ENCODE measurements at places on chromosomes 1 and 21.

- DNase-seq = peak; percentile 87
Observed at GRCh38 chr1:1630965-1631781, 800 bp upstream of the MMP23B start.

DNA sequence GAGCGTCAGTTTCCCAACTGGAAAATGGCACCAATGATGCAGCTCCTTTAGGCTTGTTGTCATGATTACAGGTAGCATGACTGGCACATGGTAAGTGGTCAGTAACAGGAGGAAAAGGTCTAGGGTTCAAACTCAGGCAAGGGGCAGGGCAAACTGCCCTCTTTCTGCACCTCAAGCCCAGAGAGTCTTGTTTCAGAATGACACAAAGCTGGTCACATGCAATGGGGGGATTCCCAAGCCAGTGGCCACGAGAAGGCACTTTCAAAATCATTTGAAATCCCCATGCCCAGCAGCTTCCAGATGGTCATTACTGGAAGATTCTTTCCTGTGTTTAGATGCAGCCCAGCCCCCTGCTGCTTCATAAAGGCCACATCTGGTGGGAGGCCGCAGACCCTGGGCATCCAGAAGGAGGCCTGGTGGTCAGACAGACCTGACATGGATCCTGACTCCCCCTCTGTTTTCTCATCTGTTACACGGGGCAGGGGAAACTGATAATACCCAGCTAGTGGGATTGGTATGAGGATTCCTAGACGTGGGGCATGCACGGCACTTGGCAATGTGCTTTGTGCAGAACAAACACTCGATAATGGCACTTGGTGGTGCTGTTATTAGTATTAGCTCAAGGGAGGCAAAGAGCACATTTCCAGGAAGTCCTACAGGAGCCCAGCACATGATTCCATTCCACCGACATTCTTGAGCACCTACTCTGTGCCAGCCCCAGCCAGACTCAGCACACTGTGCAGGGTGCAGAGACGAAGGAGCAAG, 6.9 kb upstream of the PLA2G2D start:
- DNase-seq = no peak

DNA sequence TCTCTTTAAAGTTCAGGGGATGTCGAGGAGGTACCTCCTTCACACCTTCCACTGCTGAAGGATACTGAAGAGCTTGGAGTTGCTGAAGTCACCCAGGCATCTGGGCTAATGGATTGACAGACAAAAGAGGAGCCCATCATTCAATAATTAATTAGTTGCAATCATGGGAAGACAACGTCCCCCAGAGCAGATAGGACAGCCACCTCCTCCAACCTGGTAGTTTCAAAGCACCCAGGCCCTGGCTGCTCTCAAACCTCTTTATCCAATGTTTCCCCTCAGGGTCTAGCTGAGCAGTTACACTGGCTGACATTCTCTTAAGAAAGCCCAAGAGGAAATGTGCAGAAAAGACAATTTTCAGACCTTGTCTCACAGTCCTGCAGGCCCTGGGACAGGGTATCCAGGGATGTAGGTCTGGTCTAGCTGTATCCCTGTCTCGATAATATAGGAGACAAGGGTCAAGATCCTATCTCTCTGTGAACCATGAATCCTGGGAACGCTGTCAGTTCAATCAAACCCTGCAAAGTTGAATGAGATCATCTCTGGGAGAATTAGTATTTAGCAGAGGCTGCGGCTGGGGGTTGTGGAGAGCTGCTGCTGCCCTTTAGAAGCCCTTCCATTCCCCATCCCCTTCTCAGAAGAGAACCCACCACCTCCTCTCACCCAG, 1.1 kb downstream of the TSPAN2 start:
- no peak for DNase-seq

- DNase-seq = no peak
Observed at GRCh38 chr1:201276891-201277290, 6.4 kb upstream of the PKP1 start.

DNA sequence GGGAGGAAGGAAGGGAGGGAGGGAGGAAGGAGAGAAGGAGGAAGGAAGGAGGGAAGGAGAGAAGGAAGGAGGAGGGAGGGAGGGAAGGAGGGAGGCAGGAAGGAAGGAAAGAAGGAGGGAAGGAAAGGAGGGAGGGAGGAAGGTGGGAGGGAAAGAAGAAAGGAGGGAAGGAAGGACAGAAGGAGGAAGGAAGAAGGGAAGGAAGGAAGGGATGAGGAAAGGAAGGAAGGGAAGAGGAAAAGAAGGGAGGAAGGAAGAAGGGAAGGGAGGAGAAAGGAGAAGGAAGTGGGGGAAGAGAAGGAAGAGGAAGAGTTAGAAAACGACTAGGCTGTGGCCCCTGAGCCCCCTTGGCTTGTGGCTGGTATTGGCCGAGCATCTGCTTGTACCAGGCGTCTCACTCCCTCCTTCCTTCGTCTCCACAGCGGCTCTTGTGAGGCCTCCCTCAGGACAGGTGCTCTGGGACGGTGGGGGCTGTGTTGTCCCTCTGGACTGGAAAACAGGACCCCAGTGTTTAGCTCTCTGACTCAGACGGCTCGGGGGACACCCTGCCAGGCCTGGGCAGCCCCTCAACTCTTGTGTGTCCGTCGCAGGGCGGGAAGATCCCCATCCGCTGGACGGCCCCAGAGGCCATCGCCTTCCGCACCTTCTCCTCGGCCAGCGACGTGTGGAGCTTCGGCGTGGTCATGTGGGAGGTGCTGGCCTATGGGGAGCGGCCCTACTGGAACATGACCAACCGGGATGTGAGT, 36.2 kb upstream of the C1QA start:
- no peak for DNase-seq

GRCh38 chr1:60224523-60224922, 151.0 kb upstream of the C1orf87 start:
- DNase-seq = no peak

DNA sequence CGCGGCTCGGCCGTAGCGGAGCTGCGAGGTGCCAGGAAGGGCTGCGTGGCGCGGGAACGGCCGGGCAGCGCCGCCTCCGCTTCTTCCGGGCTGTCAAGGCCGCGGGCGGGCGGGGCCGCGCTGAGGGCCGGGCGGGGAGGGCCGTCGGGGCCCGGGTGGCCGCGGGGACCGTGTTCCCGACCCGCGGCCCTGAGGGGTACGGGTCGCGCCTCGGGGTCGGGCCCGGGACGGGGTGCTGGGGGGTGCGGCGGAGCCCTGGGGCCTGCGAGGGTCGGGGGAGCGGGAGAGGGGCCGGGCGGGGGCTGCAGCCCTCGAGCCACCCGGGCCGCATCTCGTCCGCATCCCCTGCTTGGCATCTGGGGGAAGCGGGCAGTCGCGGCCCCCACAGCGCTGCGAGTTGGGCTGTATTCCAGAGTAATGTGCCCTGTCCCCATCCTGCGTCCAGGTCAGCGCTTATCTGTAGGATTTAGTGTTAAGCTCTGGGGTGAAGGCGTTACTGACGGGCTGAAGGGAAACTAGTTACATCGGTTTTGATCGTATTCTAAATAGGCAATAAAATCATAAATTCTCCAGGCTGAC, 379 bp downstream of the RER1 start:
- no peak for DNase-seq

GRCh38 chr1:154860156-154860870, 9.8 kb downstream of the KCNN3 start:
- no peak for DNase-seq

GRCh38 chr1:190373705-190374336, 103.8 kb downstream of the BRINP3 start:
- no peak for DNase-seq

DNA sequence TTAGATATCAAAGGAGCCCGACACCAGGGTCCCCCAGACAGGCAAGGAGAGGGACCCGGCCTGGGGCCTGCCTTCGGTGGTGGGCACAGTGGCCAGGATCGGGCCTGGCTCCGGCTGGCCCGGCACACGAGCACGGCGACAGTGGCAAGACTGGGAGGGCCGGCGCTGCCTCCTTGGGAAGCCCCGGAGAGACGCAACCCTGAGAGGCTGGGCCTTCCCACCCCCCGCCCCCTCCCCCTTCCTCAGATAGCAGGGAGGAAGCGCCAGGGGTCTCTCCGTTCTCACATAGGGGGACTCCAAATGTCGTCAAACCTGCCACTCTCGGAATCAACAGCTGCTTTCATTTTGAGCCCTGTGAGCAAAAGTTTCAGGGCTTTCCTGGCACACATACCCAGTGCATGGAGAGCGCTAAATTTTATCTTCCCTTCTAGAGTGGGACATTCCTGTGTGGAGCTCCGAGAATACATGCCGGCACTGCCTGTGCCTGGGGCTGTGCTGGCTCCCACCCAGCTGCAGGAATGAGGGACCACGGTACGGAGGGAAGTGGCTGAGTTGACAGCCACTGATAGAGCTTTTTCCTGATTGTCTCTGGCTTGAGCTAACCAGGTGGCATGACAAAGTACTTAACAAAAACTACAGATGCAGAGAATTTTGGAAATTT, 62.4 kb downstream of the CD247 start:
- peak; percentile 70 for DNase-seq

DNA sequence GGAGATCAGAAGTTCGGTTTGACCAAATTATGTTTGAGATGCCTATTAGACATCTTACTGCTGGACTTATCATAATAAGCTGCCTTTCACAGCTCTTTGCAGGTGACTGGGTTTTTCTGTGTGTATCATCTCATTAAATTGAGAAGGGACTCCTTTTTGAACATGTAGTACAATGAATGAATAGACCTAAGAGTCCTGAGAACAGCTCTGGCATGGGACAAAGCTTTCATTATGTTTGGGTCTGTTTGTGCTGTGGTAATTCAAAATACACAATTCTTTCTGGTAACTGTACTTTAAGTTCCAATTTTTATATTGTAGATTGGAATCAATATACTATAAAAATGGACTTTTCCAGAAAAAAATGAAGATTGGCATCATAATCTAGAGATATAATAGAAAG, 312.3 kb downstream of the TM2D1 start:
- DNase-seq = no peak

DNA sequence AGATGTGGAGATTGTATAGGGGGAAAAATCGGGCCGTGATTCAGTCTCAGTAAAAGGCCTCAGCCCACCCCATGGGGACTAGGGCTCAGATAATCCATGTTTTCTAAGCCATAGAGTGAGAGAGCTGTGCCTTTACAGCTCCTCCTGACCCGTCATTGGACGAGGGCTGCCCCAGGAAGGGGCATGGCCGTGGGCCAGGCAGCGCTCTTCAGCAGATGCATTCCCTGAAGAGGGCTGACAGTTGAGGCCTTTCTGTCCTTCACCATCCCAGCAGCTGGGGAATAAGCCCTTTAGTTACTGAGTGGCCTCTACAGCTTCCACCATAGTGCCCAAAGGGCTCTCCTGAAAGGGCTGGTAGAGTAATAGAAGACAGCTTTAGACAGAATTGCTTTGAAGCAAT, 57.2 kb downstream of the ST3GAL3 start:
- no peak for DNase-seq

GRCh38 chr1:17028662-17029188, 17.0 kb upstream of the ATP13A2 start:
- DNase-seq = no peak

DNA sequence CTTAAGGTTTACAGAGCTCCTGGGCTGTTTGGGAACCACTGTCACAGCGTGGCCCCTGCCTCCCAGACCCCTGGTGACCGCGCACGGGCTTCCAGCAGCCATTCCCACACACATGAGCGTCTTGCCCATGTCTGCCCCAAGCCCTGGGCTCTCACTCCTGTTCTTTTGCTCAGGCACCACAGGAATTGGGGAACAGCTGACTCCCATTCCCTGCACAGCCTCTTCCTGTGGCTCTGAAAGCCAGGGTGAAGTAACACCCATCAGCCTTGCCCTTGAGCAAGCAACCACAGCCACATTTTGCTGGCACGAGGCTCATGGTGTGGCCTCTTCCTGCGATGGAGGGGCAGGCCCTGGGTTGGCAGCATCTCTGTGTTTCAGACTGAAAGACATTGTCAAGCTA, 14.3 kb upstream of the GPR157 start:
- peak; percentile 57 for DNase-seq

DNA sequence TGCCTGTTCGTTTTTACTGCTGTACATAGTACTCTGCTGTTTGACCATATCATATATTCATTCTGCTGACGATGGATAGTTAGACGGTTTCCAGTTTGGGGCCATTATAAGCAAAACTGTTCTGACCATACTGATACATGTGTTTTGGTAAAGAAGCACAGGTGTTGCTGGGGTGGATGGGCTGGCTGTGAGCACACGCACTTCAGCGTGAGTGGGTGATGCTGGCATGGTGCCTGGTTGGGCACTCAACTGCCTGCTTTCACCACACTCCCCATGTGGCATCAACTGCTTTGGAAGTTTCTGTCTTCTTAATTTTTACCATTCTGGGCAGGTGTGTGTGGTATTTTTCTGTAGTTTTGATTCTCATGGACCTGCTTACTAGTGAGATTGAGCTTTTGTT, 37.3 kb downstream of the ADARB1 start:
- no peak for DNase-seq

GRCh38 chr1:152461544-152461943, 47.5 kb upstream of the CRNN start:
- DNase-seq = no peak

- DNase-seq = no peak
Observed at GRCh38 chr1:94031154-94031553, 89.8 kb downstream of the ABCA4 start.

Data from Right ventricle myocardium superior (tissue), 1 donor.